Activated CD4-positive, alpha-beta T cell treated with anti-CD3 and anti-CD28 coated beads, Interleukin-2, amount 50 U/mL, for 48 hours (primary cell): ENCODE measurements at places on chromosomes 1 and 21.

DNA sequence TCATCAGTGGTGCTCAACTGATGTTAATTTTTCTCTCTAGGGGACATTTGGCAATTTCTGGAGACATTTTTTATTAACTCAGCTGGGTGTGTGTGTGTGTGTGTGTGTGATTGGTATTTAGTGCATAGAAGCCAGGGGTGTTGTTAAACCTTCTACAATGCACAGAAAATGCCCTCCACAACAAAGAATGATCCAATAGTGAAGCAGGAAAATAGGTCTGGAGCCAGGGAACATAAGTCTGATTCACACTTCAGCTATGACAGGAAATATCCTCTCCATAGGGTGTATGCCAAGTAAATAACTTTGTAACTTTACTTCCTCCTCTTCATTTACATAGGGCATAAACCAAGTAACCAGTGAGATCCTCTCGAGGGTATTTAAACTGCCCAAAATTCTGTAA lies 25.1 kb upstream of the TMEM61 start:
- no peak for DNase-seq

DNA sequence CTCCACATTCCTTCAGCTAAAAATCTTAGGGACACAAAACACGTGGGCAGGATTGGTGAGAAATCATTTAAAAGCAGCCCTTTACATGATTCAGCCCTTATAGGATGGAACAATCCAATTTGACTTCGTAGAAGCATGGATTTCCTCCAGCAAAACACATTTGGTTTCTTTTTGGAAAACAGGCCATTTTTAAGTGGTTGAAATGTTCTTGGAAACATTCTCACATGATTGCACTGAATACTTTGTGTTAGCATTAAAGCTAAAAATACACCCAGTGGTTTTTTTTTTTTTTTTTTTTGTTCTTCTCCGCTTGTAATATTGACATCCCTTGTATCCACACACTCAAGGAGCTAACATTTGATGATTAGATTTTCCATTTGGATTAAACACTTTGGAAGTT lies 42.1 kb upstream of the ABCG1 start:
- no peak for DNase-seq

GRCh38 chr1:65378247-65378946 lies 42.1 kb upstream of the LEPR start:
- no peak for DNase-seq

DNA sequence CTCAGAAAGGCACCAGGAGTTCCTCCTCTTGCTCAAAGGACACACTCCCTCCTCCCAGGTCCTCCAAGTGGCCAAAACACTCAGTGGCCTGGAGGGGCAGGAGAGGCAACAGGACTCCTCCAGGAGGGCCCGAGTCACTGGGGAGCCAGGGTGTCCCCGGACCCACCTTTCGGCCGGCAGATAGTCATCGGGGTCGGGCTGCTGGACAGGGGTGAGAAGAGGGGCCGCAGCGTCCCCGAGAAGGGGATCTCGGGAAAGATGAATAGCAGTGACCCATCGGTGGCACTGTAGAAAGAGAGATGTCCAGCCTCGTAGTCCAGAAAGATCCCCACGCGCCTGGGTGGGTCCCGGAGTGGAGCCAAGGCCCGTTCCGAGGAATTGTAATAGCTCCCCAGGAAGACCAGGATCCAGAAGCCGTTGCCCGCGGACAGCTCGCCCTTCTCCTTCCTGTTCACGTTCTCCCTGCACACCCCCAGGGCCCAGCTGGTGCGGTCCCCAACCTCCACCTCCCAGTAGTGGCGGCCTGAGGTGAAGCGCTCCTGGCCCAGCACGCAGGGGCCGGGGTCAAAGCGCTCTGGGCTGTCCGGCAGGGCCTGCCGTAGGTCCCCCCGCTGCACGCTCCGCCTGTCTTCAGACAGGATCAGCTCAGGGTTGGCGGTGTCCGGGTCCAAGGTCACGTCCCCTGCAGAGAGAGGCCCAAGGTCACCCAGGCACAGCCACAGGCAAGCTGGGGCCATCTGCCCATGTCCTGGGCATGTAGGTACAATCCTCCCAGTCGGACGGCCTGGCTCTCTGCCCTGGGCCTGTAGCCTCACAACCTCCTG lies 11.9 kb downstream of the TRIM11 start:
- no peak for DNase-seq

- no peak for DNase-seq
Measured at GRCh38 chr1:78171736-78172590, 126.2 kb downstream of the GIPC2 start.

GRCh38 chr1:11132563-11133293 lies 33.1 kb upstream of the EXOSC10 start:
- no peak for DNase-seq

DNA sequence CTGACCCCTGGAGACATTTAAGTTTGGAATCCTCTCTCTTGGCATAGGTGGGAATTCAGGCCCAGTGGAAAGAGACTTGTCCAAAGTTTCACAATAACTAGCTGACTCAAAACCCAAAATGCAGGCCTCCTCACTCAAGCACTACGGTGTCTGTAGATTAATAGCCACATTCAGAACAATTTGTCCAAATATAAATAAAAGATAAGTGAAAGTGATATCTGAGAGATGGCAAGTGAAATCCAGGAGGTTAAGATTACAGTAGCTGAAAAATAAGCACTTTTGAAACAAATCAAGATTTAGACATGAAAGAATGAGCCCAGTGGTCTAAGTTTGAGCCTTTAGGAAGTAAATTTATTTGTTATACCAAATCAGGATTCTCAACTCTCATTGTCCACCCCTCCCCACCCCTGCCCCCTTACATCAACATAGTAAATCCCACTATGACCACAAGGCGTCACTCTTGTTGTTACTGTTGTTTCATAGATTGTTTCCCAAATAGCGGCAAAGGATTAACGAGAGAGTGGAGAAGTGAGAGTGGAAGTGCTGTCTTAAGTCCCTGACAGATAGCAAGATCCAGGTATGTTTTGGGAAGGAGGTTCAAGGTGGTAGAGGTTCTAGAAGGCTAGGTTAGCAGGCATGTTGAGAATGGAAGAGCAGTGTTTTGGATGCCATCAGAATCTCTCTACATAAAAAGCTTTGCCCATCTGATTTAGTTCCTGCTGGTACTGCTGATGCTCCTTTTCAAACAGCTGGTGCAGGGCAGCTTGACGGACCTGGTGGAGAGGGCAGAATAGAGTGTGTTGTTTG lies 7.1 kb upstream of the TPM3 start:
- DNase-seq, result peak; percentile 14

GRCh38 chr1:60589916-60590315 lies 492.4 kb upstream of the NFIA start:
- DNase-seq, result no peak

DNA sequence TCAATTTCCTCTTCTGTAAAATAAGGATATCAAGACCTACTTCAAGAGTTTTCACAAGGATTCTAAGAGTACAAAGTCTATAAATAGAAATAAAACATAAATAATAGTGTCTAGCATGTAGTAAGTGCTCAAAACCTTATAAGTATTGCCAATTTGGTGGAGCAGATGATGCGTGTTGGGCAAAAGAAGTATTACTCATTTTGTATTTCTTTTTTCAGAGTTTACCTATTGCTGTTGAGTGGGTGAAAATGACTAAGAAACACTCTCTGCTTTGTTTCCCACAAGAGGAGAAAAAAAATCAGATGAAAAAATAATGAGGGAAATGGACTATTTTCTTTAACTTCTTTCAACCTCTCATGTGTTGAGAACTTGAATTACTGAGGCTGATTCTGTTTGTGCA lies 103.3 kb upstream of the KCNK2 start:
- no peak for DNase-seq

GRCh38 chr1:23774174-23774880 lies 3.9 kb upstream of the PITHD1 start:
- DNase-seq, result no peak

GRCh38 chr1:234722270-234722704 lies 112.3 kb upstream of the IRF2BP2 start:
- no peak for DNase-seq

GRCh38 chr1:3869751-3870301 lies 12.6 kb downstream of the DFFB start:
- no peak for DNase-seq

DNA sequence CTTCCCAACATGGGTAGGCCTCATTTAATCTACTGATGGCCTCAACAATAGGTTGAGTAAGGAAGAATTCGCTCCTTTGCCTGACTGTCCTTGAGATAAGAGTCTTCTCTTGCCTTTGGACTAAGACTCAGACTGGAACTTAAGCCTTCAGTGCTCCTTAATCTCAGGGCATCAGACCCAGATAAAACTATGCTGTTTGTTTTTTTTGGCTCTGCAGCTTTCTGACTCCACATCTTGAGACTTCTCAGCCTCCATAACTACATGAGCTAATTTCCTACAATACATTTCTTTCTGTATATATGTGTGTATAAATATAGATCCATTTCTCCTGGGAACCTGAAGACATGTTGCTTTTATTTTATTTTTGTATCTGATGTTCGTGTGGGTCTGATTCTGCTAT lies 1470.7 kb upstream of the PRMT6 start:
- no peak for DNase-seq

- no peak for DNase-seq
Measured at GRCh38 chr21:22535630-22536029, 1537.4 kb downstream of the NCAM2 start.

GRCh38 chr1:42747125-42747524 lies 7.1 kb upstream of the CLDN19 start:
- peak; percentile 44 for DNase-seq

DNA sequence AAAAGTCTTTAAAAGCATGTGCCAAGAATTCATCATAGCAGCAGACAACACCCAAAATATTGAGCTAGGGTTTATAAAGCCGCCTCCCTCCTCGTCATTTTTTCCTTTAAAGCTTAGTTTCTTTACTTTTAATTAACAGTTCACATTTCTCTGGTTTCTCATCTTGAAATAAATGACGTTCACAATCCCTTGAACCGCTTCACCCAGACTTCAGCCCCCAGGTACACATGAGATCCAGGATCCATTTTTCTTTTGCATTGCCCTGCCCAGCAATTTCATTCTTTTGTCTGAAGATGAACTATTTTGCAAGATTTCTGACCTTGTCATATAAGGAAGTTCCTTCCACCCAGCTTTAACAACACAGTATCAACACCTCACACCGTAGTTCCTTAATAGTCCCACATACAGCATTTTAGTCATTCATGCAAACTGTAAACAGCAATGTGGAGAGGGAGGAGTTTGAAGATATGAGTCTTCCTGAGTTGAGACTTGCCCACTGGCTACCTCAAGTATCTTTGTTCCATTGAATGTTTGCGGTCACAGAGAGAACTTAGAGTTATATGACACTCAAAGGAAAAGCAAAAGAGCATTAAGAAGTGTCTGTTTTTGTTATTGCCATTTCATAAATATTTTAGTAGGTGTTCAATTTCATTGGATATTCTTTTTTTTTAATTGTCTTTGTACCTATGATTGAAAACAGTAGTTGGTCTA lies 35.3 kb upstream of the CACYBP start:
- DNase-seq, result no peak

DNA sequence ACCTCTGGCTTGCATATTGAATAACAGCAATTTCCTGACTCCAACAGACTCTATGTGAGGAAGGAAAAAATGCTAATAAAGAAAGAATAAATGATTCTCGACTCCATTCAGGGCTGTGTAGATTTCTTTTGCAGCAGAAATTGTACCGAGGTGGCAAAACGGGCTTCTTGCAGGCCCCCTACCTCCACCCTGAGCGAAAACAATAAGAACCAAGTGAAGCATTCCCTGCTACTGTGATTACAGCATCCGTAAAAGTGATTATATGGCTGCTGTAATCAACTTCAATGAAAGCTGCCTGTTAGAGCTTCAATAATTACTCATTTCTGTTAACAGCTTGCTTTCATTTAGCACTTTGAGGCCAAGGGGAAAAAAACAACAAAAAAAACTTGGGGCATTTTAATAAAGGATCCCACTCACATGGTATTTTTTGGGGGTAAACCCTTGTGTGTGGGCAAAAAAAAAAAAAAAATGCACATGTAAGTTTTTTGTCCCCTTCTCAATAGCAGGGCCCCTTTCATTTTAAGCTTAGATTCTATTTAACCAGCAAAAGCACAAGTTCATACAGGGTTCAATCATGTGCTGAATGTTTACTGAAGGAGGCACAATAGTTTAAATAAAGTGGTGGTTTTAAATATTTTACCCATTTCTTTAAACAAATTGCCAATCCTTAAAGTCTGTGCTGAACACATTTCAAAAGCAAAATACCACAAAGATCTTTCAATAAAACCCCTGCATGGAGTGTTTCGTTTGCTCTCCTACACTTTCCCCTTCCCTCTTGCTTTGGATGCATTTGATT lies 271.6 kb downstream of the LMO4 start:
- no peak for DNase-seq

DNA sequence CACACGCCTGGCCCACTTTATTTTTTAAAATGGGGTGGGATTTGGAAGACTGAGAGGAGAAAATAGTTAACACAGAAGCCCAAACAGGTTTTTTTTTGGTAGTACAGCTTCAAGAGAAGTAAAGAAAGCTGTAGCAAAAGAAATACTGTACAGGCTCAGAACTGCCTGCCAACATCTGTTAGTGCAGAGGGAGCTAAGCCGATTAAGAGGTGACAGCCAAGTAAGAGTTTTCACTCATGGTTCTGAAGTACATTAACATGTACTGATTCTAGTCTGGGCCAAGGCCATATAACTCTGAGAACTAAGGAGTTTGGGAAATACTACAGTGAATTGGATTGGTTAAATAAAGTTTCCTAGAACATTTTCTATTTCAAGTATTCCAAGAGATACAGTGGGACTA lies 51.6 kb downstream of the EIF2B3 start:
- DNase-seq, result no peak

DNA sequence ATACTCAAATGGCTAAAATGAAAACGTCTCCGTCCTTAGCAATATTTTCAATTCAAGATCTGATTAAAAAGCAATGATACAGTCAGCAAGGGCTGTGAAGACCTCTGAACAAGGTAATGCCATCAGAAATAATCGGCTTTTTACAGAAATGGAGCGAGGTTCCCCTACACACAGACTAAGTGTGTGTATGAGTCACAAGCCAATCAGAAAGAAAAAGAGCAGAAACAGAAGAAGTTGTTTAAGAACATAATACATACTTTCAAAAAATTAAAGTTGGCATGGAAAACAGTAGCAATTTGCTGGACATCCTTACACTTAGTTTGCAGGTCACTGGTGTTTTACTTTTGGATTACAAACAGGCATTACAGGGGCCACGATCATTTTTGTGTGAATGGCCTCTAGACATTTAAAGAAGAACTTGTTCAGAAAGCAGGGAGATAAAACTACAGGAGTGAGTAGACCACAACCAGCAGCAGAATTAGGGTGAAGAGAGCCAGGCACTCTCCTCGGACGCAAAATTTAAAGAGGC lies 350.0 kb upstream of the RUNX1 start:
- DNase-seq, result no peak

- DNase-seq, result no peak
Measured at GRCh38 chr1:206736878-206737728, 33.5 kb upstream of the IL19 start.

GRCh38 chr21:28953247-28953646 lies 39.4 kb downstream of the LTN1 start:
- DNase-seq, result no peak

DNA sequence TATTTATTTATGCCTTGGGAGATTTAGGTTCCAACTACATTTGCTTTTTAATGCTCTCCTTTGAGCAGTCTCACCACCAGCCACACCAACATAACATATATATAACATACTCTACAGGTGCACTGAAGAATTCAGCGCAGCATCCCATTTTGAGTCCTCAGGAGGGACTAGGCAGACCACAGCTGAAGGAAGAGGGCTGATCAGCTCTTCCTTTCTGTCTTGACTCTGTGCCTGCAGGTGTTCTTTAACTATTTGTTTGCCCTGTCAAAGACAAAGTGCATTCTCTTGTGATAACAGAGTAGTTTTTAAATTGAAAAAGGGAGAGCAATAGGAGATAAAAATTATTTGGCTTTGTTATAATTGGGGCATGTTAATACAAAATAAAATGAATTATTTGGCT lies 17.0 kb downstream of the HIPK1 start:
- DNase-seq, result no peak
